ENCODE measurements at places on chromosomes 13 and 19.

GRCh38 chr19:46132508-46133100 lies 8.1 kb upstream of the IGFL3 start:
- DNase-seq, result no peak

DNA sequence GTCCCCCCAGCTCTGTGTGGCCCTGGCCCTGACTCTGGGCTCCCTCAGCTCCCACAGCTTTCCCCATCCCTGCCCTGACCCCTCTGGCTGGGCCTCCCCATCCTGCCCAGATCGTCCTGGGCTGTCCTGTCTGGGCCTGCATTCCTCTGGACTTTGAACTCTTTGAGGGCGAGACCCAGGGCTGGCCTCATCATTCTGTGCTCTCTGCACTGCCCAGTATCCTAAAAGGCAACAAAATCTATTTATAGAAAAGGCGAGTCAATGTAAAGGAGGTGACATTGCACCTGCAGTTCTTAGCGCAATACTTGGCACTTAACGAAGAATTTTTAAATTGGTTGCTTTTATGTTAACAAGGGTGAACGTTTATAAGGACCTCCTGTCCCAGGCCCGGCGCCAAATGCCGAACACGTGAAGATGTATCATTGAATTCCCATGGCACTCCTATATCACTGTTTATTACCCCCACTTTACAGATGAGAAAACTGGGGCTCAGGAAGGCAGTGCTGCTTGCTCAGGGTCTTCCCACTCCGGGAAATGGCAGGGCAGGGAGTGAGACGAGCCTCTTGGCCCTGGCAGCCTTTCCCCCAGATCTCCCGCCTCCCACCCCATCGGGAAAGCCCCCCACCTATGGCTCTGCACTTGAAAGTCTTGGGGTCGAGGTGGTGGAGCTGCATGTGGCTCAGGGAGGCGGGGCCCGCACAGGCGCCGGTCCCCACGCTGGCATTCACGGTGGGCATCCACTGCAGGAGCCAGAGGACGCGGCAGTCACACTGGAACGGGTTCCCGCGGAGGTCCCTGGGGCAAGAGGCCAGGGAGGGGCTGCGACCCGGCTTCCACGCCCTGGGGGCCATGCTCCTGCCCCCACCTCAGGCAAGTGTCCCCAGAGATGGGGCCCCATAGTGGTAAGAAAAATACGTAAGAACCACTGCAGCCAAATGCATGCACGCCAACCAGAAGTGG lies 3.8 kb downstream of the LGI4 start:
- DNase-seq, result no peak

DNA sequence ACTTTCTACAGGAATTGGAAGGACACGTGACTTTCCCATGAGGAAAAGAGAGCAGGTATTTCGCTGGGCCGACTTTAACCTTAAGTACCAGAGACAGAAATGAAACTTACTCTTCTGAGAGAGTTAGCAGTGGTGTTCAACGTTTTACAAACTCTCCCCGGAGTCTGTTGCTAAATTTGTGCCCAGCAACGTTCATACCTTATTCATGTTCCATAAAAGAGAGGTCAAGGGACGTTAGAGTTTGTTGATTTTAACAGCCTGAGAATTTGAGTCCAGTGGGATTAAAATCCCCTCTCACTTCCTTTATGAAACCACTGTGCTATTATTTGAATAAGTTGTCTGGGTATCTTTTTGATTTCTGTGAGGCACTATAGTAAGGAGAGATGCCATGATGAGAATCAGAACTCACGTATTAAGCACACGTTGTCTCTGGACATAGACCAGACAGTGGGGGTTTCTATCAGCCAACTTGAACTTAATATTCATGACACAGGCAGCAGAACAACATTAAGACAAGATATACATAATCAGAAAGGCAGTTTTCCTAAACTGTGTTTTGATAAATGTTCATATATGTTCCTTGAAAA lies 33.4 kb downstream of the SPRY2 start:
- no peak for DNase-seq

GRCh38 chr13:111556496-111556895 lies 236.1 kb downstream of the TEX29 start:
- no peak for DNase-seq

DNA sequence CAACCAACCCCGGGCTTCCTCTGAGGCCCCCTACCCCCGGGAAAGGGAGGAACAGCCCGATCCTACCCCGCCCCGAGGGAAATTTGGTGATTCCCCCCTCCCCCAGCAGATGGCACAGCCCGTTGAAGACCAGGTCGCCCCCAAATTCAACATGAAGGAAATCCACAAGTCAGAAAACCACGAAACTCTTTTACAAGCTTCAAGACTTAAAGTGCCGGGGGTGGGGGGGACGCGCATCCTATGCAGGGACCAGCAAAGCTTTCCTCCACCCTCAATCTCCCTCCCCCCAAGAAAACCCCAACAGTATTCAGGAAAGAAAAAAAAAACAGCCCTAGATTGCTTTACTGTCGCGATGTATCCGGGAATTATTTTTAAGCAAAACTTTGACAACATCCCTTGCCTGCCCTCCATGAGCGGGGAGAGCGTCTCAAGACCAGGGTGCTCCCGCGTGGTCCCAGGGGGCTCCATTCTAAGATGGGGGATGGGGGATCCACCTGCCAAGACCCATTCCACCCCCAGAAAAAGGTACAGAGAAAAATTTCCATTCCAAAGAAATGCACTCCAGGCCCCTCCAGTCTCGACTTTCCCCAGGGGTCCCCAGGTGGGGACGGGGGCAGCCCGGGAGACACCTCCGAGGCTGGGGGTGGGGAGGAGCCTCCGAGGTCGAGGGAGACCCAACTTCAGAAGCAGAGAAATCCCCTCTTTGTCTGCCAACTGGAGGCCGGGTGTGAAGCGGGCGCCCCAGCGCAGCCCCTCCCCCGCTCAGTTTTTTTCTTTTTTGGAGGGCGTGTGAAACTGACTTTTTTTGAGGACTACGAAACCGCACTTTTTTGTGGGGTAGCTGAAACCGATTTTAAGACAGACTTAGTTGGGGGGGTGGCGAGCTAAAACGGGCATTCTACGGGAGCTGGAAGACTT lies 1.5 kb downstream of the TCF3 start:
- DNase-seq, result peak; percentile 70

DNA sequence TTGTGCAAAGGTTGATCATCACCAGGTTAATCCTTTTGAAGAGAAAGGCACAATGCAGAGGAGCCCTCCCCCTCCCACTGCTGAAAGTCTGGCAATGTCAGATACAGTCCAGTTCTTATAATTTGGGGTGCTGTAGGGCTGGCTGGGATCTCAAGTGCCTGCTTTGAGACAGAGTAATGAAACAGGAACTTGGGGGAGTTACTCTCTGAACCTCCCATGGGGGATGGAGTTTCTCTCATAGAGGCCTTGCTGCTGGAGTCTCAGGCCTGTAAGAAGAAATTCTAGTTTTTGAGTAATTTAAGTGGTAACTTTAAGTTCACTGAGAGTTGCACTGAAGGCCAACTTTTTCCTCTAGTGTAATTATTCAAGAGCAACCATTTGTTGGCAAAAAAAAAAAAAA lies 410.5 kb downstream of the KCNRG start:
- no peak for DNase-seq

- DNase-seq, result no peak
These were observed 11.9 kb downstream of the SNRPA start for GRCh38 chr19:40762754-40763470.

DNA sequence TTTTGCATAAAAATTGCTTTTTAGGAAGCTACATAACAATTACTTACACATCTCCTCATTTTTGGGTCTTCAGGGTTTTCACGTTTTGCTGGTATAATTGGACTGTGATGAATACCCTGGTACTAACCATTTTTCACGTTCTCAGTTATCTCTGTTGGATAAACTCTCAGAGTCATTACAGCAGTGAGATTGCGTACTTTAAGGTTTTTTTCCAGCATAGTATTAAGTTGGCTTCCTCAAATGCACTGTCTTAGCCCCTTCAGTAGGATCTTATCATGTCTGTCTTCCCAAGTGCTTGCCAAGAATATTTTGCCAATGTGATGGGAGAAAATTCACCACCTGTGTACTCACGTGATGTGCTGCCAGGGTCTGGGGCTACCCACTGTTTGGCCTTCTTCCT lies 342.5 kb downstream of the TEX29 start:
- no peak for DNase-seq

DNA sequence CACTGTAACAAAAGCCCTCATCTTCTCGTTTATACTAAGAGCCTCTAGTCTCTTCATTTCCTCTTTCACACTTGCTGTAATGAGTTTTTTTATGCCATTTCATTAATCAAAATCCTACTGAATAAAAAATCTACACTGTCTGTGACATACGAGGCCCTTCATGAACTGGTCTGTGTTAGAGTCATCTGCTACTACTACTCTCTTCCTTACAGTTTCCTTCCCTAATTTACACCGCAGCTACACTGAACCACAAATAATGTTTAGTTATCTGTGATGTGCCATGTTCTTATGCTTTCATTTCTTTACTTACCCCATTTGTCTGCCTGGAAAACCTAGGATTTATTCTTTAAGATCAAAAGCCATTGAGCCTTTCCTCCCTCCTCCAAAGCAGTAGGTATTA lies 16.0 kb downstream of the UFM1 start:
- no peak for DNase-seq

DNA sequence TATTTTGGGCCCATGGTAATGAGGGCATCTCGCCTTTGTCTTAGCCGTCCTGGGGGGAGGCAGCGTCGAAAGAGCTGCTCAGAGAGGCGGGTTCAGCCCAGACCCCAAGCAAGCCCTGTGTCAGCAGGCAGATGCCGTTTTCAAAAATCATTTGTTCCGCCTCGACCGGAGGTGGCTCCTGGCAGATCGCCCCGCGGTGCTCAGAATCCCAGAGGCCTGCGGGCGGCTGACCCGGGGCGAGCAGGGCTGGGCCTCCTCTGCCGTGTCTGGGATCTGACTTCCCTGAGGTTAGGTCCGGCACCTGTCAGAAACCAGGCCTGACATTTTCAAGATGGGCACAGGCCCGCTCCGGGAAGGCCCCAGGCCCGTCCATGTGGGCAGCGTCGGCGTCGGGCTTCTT lies 36.1 kb downstream of the CRTC1 start:
- no peak for DNase-seq

GRCh38 chr13:72495681-72496080 lies 231.7 kb downstream of the MZT1 start:
- no peak for DNase-seq

DNA sequence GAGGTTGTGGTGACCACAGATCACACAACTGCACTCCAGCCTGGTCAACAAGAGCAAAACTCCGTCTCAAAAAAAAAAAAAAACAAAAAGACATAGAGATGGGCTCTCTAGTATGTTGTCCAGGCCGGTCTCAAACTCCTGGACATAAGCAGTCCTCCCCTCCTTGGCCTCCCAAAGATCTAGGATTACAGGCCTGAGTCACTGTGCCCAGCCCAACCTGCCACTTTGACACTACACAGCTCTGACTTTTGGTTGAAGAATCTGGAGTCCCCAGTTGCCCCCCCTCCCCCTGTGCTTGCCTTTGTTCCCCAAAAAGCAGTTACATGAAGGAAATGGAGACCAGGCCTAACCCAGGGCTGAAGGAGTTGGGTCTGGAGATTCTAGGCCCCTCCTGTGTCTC lies 12.9 kb downstream of the CARM1 start:
- DNase-seq, result no peak

DNA sequence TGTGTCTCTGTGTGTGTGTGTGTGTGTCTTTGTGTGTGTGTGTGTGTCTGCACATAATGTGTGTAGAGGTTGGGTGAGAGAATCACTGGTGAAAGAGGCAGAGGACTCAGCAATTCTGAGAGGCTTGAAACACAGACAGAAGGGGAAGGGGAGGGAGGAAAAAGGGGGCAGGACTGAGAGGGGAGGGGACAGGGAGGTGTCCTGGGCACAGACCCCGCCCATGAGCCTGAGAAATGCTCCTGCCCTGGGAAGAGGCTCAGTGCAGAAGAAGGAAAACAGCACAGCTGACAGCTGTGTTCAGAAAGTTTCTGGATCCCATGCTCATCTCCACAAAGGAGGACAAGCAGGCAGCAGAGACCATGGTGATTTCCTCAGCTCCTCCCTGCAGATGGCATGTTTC lies 59.1 kb upstream of the CEACAM8 start:
- DNase-seq, result no peak

- no peak for DNase-seq
These were observed 686.5 kb upstream of the PCDH9 start for GRCh38 chr13:67916650-67917049.

GRCh38 chr19:36573895-36574720 lies 1.0 kb upstream of the ZNF529 start:
- no peak for DNase-seq

DNA sequence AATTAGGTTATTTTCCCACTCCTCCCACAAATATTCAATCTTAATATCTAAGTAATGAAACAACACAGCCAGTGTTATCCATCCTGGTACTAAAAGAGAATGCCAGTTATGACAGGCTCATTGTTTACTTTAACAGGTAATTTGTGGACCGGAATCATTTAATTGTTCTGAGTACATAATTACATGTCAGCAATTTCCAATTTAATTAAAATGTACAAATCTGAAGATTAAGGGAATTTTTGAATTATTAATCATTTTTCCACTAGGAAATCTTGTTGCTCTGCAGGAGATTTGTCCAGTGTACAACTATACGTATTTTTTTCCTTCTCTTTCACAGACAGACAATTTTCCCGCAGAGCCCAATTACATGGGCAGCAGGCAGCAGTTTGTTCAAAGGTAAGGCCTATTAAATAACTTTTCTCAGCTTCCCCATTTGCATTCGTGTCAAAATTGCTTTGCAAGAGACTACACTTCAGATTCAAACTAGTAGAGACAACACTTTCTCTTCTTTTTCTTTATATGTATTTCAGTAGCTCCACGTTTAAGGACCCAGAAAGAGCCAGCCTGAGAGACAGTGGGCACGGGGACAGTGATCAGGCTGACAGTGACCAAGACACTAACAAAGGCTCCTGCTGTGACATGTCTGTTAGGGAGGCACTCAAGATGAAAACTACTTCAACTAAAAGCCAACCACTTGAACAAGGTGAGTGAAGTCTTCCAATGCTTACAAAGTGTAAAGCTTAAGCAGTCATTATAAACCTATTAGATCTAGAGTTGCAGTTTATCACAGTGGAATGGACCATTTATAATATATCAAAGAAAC lies 34.8 kb downstream of the PCDH17 start:
- no peak for DNase-seq

GRCh38 chr19:47633517-47633916 lies 24.6 kb downstream of the BICRA start:
- no peak for DNase-seq

- DNase-seq, result no peak
These were observed 206.7 kb upstream of the ARGLU1 start for GRCh38 chr13:106774621-106775020.

- no peak for DNase-seq
These were observed 719.0 kb upstream of the MIR17HG start for GRCh38 chr13:90628471-90628870.
